RPMI7951 (cell line): ENCODE measurements at places on chromosomes 7 and 10. TPM values are rescaled to one million over a fixed set of nuclear protein-coding genes. Genes with fewer than 3 reads are reported as not detected.

MMD2 gene
- total RNA-seq = not detected in 2 replicates

MLXIPL gene
- not detected in 2 replicates for total RNA-seq

SDHAF3 gene
- total RNA-seq = 43.3 and 46.5 TPM in 2 replicates

SPDYE2 gene
- total RNA-seq = not detected in 2 replicates

FAM24B gene
- 3.4 and 5.9 TPM in 2 replicates for total RNA-seq

PON1 gene
- not detected in 2 replicates for total RNA-seq

GIGYF1 gene
- 4.8 and 5.3 TPM in 2 replicates for total RNA-seq

WNT8B gene
- total RNA-seq = not detected in 2 replicates

FAM25G gene
- total RNA-seq = not detected in 2 replicates

TWIST1 gene
- total RNA-seq = 32.0 and 36.8 TPM in 2 replicates

DNA sequence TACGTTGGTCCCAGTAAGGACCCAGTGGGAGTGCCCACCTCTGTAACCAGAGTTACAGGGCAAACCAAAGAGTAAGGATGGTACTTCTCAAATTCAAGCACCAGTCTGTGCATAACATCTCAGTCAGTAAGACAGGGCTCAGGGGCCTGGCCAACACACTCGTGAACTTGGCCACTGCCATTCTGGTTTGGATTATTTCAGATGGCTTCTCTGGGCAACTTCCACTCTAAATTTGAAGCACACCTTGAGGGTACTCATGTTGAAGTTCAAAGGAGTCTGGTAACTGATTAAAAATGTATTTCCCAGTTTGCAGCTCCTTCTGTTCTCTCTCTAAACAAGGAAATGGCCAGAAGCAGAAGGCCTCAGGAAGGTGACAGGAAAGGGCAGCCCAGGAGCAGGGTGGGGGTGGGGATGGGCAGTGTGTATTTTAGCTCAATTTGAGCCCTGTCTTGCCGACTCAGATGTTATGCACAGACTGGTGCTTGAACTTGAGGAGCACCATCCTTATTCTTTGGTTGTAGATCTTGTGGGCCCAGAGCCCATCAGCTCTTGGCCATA is 107.3 kb upstream of the GLI3 start:
- DNase-seq = no peak

DNA sequence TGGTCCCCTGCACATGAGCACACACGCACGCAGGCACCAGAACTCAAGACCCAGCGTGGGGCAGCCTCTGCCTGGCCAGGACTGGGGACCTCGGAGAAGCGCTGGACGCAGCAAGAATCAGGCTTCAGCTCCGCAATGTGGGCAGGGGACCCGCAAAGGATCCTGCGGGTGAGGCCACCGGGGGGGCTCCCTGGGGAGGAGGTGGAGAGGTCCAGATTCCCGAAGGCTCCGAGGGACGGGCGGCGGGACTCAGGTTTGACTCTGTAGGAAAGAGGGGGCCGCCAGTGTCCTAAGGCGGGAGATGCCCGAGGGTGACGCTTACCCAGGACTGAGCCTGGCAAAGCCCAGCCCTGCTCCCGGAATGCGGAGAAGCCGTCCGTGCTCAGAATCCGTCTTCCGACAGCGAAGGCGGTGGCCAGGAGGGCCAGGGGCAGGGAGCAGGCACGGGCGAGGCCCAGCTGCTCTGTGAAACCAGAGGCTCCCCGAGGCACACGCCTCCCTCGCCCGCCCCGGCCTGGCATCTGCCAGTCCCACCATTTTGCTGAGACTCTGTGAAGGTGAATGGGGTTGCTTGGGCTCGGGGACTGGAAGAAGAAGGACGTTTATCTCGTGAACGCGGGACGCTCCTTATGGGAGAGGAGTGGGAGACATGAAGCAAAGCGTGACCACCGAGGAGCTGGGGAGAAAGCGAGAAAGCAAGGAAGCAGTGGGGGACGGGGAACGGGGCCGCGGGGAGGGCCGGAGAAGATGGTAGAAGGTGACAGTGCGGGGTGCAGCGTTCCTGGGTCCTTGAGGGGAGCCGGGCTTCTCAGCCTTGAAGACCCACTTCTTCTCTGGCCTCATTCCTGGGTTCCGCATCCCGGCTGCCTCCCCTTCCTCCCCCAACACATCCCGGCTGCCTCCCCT is 489.2 kb downstream of the PTPRN2 start:
- no peak for DNase-seq

DNA sequence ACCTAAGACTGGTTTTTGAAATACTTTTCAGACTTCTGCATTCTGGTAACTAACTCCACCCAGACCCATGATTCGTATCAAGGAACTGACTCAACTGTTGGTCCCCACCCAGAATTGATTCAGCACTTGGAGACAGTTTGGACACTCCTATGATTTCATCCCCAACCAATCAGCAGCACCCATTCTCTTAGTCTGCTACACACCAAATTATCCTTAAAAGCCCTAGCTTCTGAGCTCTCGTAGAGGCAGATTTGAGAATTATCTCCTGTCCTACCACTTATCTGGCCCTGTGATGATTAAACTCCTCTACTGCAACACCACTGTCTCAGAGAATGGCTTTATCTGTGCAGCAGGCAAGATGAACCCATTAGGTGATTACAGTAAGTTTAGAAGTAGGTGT is 7.7 kb upstream of the GSTO1 start:
- peak; percentile 48 for DNase-seq

DNA sequence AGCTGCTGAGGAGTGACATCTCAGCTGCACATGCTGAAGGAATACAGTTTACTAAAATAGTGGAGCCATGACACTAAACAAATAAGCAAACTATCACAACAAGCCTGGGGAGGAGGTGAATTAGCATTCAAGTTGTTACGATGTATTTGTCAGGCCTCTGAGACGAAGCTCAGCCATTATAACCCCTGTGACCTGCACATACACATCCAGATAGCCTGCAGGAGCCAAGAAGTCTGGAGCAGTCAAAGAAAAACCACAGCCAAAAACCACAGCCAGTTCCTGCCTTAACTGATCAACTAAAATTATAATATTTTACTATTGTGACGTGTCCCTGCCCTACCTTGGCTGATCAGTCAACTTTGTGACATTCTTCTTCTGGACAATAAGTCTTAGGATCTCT is 68.6 kb downstream of the NSUN6 start:
- DNase-seq = peak; percentile 69

- DNase-seq = peak; percentile 91
Observed at GRCh38 chr10:44206127-44206818, 178.6 kb downstream of the CXCL12 start.

DNA sequence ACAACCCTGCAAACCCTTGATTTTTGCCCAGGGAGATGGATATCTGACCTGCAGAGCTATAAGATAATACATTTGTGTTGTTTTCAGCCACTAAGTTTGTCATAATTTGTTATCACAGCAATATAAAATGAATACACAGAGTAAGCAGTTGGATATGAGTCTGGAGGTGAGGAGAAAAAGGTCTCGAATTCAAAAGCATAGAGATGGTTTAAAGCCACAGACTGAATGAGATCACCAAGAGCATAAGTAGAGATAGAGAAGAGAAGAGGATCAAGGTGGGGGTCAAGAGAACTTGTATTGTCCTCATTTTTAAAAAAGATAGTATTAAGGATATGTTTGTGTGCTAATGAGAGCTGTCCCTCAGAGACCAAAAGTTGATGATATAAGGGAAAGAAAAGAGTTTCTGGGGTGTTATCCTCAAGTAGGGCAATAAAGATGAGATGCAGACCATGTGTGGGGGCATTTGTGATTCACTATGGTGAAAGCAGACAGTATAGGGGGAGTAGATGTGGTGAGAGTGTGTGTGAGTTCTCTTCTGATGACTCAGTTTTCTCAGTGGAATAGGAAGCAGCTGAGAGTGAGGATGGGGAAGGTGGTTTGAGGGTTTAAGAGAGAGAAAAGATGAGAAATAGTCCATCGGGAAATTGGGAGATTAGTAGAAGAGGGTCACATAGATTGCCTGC is 25.8 kb upstream of the PCGF5 start:
- peak; percentile 68 for DNase-seq

- no peak for DNase-seq
Observed at GRCh38 chr7:114942446-114943175, 20.7 kb downstream of the MDFIC start.

GRCh38 chr10:116696919-116697318 is 45.4 kb downstream of the HSPA12A start:
- DNase-seq = no peak

DNA sequence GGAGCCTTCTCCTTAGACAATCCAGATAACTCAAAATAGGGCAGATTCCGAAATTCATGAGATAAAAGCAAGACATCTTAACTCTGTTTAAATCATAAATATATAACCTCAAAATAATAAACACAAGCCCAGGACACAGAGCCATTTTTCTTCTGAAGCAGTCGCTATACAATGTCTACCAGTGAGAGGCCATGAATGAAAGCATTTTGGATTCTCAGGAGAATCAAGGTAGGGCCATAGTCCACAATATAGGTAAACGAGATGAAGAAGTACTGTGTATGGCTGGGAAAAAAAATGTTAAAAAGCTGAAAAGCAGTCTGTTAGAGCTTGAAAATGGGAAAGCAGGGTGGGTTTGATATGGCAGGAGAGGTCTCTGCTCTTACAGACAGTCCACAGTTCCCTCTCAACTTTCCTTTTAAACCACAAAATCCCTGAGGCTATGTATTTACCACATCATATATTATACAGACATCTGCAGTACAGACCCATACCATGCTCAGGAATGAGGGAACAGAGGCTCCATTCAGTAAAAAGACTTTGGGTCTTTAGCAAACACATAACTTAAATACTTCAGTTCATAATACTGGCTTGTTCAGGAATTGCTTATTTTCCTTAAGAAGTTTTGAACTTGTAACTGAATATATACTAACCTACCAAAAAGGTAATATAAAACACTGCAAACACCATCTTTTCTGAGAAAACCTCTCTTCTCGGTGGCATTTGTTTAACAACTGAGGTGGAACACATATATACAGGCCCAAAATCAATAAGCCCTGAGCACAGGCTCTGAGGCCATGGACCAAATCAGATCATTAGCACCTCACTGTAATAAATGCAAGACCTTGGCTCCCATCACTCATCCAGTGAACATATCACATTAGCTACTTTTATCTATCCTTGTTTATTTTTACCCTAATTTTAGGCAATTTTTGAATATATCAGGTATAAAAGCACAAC is 109.3 kb downstream of the SORBS1 start:
- peak; percentile 71 for DNase-seq

GRCh38 chr7:25084821-25085220 is 40.2 kb downstream of the CYCS start:
- DNase-seq = no peak

GRCh38 chr10:11424456-11425295 is 186.8 kb downstream of the USP6NL start:
- DNase-seq = peak; percentile 28

DNA sequence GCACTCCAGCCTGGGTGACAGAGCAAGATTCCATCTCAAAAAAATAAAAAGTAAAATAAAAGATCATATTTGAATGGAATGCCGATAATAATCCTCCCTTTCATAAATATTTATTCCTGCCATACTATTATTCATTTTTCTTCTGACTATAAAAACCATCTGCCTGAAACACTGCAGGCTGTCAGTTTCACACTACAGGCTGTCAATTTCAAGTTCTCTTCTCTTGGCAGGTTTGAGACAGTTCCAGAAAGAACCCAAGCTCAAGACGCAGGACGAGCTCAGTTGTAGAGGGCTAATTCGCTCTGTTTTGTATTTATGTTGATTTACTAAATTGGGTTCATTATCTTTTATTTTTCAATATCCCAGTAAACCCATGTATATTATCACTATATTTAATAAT is 18.2 kb upstream of the AGBL3 start:
- DNase-seq = no peak

- no peak for DNase-seq
Observed at GRCh38 chr7:157791261-157791660, 454.5 kb downstream of the DNAJB6 start.

DNA sequence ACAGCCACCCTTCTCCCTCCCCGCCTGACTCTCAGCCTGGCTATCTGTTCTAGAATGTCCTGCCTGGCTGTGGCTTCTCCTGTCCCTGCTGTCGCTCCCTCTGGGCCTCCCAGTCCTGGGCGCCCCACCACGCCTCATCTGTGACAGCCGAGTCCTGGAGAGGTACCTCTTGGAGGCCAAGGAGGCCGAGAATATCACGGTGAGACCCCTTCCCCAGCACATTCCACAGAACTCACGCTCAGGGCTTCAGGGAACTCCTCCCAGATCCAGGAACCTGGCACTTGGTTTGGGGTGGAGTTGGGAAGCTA is 1.2 kb downstream of the EPO start:
- DNase-seq = no peak

DNA sequence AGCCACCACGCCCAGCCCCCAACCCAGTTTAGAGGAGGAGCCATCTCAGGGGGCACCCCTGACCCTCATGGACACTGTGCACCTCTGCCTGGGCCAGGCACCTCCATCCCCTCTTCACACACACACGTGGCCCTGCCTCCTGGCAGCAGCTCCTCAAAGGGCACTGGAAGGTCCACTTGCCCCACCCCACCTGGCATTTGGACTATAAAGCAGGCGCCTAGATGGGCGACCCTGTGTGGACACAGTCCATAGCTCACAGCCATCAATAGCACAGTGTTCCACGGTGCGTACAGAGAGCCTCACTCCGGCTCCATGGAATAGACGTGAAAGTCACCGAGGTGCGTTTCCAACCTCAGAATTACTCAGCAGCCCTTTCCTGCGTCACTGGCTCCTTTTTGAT is 41.0 kb downstream of the FKBP6 start:
- no peak for DNase-seq

DNA sequence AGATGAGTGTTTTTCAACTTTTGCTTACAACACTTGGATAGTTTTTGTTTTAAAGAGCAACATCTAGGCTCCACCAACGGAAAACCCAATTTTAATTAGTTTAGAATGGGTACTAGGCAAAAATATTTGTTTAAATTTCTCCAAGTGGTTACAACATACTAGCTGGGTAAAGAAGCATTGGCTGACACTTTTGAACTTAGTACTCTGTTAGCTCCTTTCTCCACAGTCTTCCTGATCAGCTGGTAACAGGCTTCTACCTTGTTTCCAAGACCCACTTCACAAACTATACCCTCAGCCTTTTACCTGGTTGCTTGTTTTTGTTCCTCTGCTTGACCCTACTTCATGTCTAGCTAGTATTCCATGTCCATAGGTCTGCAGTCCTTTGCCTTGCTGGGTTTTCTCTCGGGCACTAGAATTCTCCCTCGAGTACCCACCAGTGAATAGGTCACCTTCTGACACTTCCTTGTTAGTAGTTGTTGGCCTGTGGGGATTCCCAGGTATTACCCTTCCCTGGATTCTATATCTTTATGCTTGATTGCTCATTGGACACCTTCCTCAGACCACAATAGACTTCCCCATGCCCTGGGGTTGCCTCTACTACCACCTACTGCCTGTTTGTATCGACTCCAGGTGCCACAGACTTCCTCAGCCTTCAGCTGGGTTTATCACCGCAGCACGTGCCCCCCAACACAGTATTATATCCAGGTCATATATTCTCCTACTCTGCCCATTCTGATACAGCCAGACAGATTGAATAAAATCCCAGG is 42.0 kb downstream of the PRPS1L1 start:
- no peak for DNase-seq

- no peak for DNase-seq
Observed at GRCh38 chr10:29534590-29534989, 100.2 kb downstream of the SVIL start.

DNA sequence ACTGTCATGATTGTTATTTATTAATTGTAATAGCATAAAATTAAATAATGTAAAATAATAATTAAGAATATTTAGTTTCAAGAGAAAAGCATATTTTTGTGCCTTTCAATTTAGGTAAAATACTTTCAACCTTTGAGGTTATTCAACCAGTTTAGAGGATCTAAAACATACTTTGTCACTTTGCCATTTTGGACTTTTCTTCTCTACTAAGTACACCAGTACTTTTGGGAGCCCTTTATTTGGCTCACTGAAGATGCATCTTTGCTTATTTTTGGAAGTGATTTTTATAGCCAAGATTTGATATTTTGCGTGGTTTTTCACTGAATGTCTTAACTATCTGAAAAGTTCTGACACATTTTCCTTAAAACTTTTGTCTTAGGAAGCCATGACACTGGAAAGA is 860.5 kb downstream of the SORCS1 start:
- DNase-seq = no peak
